Calu3 (cell line): ENCODE measurements at places on chromosomes 4 and X.

DNA sequence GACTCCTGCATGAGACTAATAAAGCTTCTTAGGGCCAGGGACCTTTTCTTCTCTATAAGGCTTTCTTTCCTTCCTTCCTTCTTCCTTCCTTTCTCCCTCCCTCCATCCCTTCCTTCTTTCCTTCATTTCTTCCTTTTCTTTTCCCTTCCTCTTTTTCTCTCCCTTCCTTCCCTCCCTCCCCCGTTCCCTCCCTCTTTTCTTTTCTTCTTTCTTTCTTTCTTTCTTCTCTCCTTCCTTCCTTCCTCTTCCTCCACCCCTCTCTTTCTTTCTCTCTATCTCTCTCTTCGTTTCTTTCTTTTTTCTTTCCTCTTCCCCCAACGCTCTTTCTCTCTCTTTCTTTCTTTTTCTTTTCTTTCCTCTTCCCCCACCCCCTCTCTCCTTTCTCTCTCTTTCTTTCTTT is 2.5 kb upstream of the MAGEB17 start:
- H3K4me1 ChIP-seq: peaks cover 9% of the 10 kb centered on the region
- no peaks in the 10 kb centered on the region for H3K27me3 ChIP-seq
- DNase-seq: no peak
- H3K4me3 ChIP-seq: no peak overlapping the region
- no peaks in the 10 kb centered on the region for H3K36me3 ChIP-seq

GRCh38 chr4:138406876-138407275 is 164.7 kb upstream of the SLC7A11 start:
- no peak overlapping the region for H3K4me3 ChIP-seq
- H3K4me1 ChIP-seq: peaks cover 21% of the 10 kb centered on the region
- peak overlapping the region; percentile 68 for H3K27ac ChIP-seq
- no peak for DNase-seq

DNA sequence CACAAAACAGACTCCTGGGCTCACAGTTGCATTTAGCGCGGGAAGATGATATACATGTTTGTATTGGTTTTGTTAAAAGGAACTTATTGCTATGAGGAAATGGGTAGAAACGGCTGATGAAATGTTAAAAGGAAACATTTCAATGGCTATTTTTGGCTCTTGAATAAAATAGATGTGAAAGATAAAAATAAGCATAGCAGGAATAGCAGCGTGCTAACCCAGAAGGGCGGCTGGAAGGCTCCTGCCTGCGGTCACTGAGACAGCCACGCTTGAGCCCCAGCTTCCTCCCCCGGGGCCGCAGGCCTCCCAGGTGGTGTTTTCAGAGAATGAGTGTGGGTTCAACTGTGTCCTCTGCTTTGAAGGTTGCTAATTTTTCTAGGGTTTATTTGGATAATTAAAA is 35.0 kb upstream of the CLCN4 start:
- DNase-seq: no peak
- H3K4me1 ChIP-seq: no peaks in the 10 kb centered on the region
- no peaks in the 10 kb centered on the region for H3K27me3 ChIP-seq
- no peak overlapping the region for H3K4me3 ChIP-seq

- no peak overlapping the region for H3K27ac ChIP-seq
- H3K36me3 ChIP-seq: no peaks in the 10 kb centered on the region
- no peak for DNase-seq
- no peaks in the 10 kb centered on the region for H3K27me3 ChIP-seq
- H3K4me1 ChIP-seq: peaks cover 8% of the 10 kb centered on the region
Measured at GRCh38 chr4:113292371-113293042, 243.1 kb downstream of the ANK2 start.

GRCh38 chr4:15781427-15782095 is 3.4 kb downstream of the CD38 start:
- no peaks in the 10 kb centered on the region for H3K4me1 ChIP-seq
- DNase-seq: no peak
- H3K4me3 ChIP-seq: no peak overlapping the region
- no peak overlapping the region for H3K27ac ChIP-seq
- H3K27me3 ChIP-seq: no peaks in the 10 kb centered on the region

DNA sequence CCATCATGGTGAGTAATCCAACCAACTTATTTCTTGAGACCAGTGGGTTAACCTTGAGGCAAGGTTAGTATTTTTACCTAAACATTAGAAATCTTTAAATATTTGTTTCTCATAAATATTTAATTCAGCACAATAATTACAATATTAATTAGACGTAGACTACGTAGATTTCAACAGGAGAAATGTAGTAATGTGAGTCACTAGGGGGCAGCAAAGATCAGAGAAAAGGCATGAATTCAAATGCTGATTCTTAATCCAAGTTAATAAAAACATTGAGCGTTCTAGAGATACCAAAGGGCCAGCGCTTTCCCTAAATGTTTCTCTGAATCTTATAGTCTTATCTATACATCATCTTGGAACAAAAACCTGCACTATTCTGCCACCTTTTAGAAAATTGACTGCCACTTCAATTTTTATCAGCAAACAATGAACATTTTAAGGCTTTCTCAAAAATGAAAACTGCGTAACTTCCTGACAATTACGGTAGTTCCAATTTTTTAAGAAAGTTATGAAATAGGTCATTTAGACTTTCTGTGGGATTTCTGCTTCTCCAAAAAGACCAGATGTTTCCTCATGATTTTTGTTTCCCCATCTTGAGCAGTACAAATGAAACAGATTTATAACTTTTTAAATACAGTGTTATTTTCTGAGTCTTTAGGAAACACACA is 180.7 kb downstream of the GASK1B start:
- DNase-seq: peak; percentile 60
- no peaks in the 10 kb centered on the region for H3K36me3 ChIP-seq
- no peak overlapping the region for H3K4me3 ChIP-seq
- H3K4me1 ChIP-seq: peaks cover 11% of the 10 kb centered on the region
- no peak overlapping the region for H3K27ac ChIP-seq

- no peak for DNase-seq
- H3K36me3 ChIP-seq: no peaks in the 10 kb centered on the region
- no peak overlapping the region for H3K27ac ChIP-seq
Measured at GRCh38 chrX:132692066-132692465, 203.2 kb upstream of the MBNL3 start.

- H3K4me1 ChIP-seq: peaks cover 15% of the 10 kb centered on the region
- DNase-seq: no peak
- no peaks in the 10 kb centered on the region for H3K27me3 ChIP-seq
- no peak overlapping the region for H3K4me3 ChIP-seq
Measured at GRCh38 chr4:159279084-159279483, 176.2 kb downstream of the RAPGEF2 start.

DNA sequence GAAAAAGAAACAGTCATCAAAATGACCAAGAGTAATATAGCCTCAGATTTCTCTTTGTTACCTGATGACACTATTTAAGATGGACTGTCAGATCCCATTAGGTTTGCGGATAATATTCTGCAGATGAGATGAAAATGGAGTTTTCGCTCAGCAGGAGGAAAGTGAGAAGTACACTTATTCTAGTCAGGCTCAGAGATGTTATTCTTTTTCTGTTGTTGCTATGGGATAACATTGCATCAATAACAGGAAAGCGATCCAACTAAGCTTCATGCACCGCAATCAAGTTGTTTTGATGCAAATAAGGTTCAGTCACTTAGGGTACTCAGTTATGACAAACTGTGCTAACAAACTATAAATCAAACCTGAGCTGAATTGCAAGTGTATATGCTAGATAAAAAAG is 415.0 kb downstream of the CCSER1 start:
- no peak overlapping the region for H3K4me3 ChIP-seq
- no peak overlapping the region for H3K27ac ChIP-seq
